ENCODE measurements at places on chromosomes 13 and 19.

DNA sequence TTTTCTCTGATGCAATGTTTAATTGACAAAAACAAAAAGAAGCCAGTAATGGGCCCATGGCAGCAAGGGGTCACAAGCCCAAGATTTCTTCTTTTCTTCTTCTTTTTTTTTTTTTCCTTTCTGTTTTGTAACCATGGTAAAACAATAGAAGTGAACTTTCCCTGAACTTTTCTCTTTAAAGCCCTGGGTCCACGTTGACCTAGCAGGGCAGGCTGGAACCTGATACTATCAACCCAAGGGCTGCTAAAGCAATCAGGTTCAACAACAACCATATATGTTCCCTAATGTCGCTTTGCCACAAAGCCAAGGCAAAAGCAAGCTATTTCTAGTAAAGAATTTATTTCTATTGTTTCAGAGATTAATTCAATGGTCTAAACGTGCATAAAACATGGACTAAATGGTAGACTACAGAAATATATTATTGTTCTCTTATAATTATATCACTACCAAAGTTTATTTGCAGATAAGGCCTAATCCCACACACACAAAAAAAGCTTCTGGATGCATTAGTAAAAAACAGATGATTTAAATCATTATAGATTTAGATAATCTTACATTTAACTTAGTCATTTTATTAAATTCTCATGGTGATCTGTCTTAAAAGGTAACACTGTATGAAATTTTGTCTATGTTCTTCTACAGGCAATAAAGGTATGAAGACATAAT, 153.9 kb downstream of the DACH1 start:
- peak; percentile 12 for DNase-seq

- no peak for DNase-seq
These were observed 14.2 kb upstream of the SEMA6B start for GRCh38 chr19:4573682-4574081.

DNA sequence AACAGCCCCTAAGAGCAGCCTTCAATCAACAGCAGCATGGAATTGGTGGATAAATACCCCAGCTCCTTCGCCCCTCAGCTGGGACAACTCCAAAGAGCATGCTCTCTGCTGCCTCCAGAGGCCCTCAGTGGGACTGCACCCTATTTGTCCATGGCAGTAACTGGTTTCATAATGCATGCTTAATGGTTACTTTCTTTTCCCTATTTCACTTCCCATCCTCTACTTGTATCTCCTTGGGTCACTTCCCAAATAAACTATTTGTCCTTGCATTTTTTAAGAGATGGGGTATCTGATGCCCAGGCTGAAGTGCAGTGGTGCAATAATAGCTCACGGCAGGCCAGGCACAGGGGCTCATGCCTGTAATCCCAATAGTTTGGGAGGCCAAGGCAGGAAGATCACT, 13.5 kb upstream of the TPM4 start:
- DNase-seq: no peak

- DNase-seq: peak; percentile 69
These were observed 155.9 kb upstream of the KLF12 start for GRCh38 chr13:74289861-74290773.

DNA sequence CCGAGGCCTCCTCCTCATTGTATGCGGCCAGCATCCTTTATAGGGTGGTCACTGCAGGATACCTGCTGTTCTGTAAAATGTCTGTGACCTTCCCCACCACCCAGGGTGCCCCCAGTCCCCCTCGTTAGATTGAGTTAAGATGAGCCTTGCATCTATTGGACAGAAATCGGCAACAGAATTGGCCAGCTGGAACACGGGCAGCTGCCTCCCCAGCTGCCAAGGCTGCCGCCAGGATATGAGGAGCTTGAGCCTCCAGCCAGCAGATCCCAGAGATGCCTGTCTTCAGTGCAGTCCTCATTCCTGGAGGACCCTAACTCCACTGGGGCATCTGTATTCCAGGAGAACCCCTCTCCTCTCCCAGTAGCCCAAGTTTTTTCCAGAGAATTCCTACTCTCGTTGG, 463.0 kb downstream of the TSHZ3 start:
- DNase-seq: no peak

- DNase-seq: no peak
These were observed 818.7 kb upstream of the GPC6 start for GRCh38 chr13:92407858-92408257.

DNA sequence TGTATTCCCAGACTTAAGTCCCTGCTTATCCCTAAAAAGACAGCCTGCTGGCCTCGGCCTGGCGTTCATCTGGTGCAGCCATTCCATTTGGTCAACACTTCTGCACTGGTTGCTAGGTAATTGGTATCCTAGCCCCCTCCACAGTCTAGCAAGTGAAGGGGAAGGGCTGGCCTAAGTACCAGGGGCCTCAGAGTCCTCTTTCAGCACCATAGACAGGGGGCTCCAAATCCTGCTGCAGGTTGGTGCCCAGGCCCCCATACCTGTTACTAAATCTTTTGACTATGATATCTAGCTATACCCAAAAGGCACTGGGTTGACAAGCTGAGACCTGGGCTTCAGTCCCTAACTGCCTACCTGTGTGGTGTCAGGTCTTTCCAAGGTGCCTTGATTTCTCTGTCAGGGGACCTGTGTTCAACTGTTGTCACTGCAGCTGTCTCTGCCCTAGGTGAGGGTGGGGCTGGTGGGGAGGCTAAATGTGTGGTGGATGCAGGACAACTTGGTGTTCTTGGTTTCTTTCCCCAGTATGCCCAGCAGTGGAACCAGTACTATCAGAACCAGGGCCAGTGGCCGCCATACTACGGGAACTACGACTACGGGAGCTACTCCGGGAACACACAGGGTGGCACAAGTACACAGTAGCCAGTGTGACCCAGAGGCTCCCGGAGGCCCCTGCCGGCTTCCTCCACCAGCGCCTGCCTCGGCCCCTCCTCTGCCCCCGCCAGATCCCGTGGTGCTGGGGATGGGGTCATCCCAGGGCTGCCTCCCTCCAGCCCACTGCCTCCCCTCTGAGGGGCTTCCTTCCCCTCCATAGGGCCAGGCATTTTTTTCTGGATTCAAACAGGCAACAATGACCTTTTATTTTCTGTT, 3.8 kb upstream of the CCDC97 start:
- DNase-seq: no peak

Data from fibroblast of villous mesenchyme (primary cell).